Renal pelvis (tissue), 12 donors: ENCODE measurements at places on chromosomes 4 and X. TPM values are rescaled to one million over a fixed set of nuclear protein-coding genes. Genes with fewer than 3 reads are reported as not detected.
A peak's percentile ranks its signal among the peaks of the same experiment; 100 is the strongest.

DNA sequence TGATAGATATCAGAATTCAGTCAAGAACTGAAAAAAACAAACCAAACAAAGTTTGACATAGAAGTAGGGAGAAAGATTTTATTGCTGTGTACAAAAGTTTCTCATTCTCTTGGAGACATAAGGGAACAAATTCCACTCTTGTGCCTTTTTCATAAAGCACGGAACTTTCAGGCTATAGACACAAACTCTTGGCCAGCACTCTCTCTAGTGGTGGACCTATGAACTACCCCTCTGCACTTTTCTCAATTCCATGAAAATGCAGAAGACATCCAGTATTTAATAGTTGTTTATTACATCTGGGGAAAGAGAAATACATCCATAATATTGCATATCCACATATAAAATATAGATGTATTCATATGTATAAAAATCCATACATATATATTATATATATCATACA lies 291.6 kb upstream of the HS3ST1 start:
- no peak for DNase-seq

Gene CHM
- polyA plus RNA-seq, result 22.2 TPM

DNA sequence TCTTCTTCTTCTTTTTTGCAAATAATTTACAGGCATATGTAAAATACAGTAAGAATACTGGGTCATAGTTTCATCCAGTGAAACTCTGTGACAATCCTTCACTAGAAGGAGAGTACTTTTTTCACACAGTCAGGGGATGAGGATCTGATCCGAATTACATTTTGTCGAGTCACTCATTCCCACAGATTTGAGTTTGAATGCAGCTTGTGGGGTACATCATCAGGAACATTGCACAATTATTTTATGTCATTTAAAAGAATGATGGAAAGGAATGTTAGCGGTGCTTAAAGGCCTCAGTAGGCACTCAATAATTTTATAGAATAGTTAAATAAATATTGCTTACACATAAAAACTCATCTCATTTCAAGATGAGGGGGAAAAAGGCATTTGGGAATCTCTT lies 88.6 kb downstream of the CHRNA9 start:
- DNase-seq, result no peak

DNA sequence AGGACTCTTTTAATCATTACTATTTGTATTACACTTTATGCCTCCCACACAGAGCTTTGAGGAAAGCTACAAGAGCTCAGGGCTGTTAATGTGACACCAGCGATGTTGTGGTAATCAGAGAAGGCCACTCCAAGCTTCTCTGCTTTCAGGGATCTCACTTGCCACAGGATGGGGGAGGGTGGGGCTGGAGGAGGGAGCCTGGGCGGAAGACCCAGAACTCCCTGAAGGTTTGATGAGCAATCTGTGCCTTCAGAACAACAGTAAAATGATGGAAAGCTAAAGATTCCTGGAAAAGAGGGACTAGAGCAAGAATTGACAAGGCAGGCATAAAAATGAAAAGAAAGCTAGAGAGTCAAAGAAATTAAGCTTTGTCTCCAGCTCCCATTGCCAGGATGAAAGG lies 75.6 kb downstream of the MAML3 start:
- DNase-seq, result peak; percentile 80

Gene SH3D19
- polyA plus RNA-seq, result 24.7 TPM

Gene NRK
- polyA plus RNA-seq, result 13.9 TPM

GRCh38 chr4:75848891-75849290 lies 53.4 kb downstream of the PPEF2 start:
- no peak for DNase-seq

DNA sequence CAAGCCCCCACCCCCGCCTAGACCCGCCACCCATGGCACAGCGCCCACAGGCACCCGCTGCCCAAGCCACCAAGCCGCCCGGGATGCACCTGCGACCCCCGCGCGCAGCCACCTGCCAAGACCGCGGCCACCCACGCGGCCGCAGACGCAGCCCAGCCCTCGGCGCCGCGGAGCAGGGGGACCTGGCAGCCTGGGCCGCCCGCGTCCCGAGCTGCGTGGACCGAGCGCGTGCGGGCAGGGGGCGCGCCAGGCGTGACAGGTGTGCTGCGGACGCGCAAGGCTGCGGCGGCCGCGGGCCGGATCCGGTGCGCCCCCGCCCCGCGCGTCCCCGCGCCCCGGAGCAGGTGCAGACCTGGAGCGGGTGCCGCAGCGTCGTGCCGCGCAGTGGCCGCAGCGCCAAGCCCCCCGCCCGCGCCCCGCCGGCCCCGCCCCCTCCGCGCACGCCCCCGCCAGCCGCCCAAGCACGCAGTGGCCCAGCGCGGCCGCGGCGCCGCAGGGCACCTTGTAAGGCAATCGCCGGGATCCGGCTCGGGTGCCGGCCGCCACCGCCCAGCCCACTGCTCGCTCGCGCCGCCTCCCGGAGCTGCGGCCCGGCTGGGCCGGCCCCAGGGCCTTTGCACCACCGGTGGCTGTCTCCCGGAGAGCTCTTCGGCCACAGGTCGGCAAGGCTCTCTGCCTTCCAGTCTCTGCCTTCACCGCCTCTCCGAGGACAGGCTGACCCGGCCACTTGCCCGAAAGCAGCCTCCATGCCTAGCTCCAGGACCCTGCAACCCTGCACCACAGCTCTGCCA lies at the start of gene PNCK:
Gene PNCK (minus strand): TSS at position 386 of the 791 bp plus-strand sequence. CDS start 737 bp downstream, outside the sequence.
- DNase-seq, result no peak

- DNase-seq, result no peak
Measured at GRCh38 chrX:20431486-20431885, 164.8 kb upstream of the RPS6KA3 start.

DNA sequence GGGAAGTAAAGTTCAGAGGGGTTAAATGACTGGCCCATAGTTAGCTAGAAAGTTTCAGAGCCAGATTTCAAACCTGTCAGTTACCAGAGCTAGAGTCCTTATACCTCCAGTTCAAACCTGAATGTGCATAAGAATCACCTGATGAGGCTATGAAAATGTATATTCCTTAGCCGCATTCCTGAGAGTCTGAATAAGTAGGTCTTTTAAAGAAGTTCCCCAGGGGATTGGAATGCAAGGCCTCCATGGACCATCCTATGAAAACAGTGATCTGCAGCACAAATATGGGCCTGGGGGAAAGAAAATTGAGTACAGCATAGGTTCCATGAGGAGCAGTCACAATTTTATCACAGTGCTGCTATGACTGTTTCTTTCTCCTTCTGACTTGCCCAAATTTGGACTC lies 263.9 kb upstream of the CXorf66 start:
- DNase-seq, result no peak

Gene MTMR8
- 1.7 TPM for polyA plus RNA-seq

DNA sequence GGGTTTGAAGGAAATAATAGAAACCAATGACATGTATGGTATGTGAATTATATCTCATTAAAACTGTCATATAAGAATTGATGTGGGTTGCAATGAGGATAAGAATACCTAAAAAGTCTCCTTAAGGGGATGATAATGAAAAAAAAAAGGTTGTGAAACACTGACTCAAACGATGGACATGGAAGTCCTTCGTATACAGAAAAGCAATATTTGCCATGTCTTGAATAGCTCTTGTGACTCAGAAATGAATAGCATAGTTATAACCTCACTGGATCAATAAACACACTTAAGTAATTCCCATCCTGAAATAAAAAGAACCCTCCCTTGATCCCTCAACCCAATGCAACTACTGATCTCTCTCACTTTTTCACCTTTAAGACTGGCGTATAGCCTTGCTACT lies 89.7 kb downstream of the OPHN1 start:
- DNase-seq, result no peak

DNA sequence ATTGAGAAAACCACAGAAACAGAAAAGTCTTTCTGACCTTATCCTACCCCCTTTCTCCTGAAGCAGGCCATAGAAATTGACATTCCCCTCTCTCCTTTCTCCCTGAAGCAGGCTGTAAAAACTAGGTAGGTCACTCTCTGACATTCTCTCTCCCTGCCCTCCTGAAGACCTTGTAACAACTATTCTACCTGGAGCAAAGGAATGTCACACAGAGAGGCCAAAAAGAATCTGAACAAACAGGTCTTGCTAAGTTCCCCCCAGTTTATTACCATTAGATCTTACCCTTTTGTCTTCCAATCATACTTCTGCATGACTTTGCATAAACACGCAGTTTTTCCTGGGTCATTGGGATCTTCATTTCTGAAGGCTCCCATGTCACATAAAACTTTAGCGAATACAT lies 198.3 kb upstream of the GYPA start:
- peak; percentile 14 for DNase-seq

Gene GPR82
- 0.10 TPM for polyA plus RNA-seq

GRCh38 chr4:142917678-142918077 lies 71.6 kb upstream of the INPP4B start:
- DNase-seq, result no peak

- DNase-seq, result peak; percentile 10
Measured at GRCh38 chrX:51614353-51615012, 4.2 kb downstream of the CENPVL3 start.

Gene TNMD
- 2.5 TPM for polyA plus RNA-seq

Gene RPS6KA6
- 18.1 TPM for polyA plus RNA-seq

GRCh38 chrX:101708163-101708562 lies 48.5 kb upstream of the ARMCX2 start:
- DNase-seq, result peak; percentile 16

DNA sequence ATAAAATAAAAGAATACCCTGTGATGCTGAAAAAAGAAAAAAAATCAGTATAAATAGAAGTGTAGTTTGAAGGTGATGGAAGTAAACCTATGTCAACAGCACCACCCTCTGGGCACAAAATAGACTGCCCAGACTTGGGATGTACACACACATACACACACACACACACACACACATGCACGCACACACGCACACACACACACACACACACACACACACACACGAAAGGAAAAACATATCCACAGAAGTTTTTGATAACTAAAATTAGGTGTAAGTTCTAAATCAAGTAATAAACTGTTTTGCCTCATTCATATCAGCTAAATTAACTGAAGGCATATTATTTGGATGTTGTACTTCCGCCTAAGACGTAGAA lies 40.5 kb downstream of the ANXA5 start:
- DNase-seq, result peak; percentile 43

Gene GLRA2
- 0.34 TPM for polyA plus RNA-seq

Gene ADH7
- polyA plus RNA-seq, result not detected

DNA sequence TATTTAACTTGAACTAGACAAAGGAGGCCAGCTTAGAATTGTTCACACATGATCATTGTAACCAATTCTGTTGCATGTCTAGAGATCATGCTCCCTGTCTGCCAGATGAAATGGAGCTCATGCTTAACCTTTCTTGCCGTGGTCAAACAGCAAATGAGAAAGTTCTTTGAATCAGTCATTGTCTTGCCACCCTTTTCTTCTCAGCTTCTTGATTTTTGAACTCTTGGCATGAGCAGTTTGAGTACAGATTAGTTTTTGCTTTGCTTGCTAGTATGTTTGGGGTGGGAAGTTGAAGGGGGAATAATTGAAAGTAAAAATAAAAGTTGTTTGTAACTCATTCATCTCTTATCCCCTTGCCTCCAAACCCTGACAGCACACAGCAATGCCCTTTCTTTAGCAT lies 4.7 kb downstream of the MTM1 start:
- no peak for DNase-seq

- no peak for DNase-seq
Measured at GRCh38 chr4:125838202-125838601, 523.4 kb downstream of the FAT4 start.

DNA sequence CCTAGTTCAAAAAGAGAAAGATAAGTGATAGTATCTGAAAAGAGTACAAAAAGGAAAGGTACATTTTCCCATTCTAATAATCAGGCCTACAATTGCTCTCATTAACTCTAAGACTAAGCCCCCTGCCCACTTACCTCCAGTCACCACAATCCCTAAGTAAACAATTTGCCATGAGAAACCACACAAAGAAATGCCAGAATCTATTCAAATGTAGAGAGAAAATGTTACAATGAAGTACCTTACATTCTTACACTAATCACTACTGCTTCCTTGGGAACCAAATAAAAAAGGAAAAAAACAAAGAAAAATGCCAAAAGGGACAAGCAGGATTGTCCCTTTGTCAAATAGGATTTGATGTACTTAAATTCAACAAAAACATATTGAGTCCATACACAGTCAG lies 188.2 kb upstream of the NRK start:
- no peak for DNase-seq

Gene TCP11X2
- polyA plus RNA-seq, result 0.97 TPM

Gene TEX13D
- not detected for polyA plus RNA-seq

DNA sequence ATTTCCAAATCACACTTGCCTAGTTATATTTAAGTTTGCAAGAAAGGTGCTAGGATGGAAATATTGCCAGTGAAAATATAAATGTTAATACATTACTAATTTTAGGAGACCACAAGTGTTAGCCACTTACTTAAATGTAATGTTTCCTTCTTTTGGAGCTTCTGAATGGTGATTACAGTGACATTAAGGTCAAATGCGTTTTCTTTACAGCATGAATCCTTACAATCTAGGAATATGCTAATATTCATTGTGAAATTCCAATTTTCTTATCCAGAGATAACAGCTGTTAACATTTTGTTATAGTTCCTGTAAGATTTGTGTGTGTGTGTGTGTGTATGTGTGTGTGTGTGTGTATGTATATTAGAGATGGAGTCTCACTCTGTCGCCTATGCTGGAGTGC lies 70.2 kb upstream of the NUDT6 start:
- DNase-seq, result no peak

GRCh38 chrX:21374994-21375707 lies 933 bp downstream of the CNKSR2 start:
- no peak for DNase-seq

GRCh38 chr4:169249214-169249973 lies 21.4 kb downstream of the SH3RF1 start:
- DNase-seq, result no peak

Gene LANCL3
- 0.09 TPM for polyA plus RNA-seq

Gene ATP2B3
- 0.28 TPM for polyA plus RNA-seq

- no peak for DNase-seq
Measured at GRCh38 chrX:132180929-132181328, 38.3 kb downstream of the RAP2C start.

Gene CCSER1
- 18.8 TPM for polyA plus RNA-seq

- no peak for DNase-seq
Measured at GRCh38 chrX:130216320-130216719, 44.6 kb downstream of the RAB33A start.

DNA sequence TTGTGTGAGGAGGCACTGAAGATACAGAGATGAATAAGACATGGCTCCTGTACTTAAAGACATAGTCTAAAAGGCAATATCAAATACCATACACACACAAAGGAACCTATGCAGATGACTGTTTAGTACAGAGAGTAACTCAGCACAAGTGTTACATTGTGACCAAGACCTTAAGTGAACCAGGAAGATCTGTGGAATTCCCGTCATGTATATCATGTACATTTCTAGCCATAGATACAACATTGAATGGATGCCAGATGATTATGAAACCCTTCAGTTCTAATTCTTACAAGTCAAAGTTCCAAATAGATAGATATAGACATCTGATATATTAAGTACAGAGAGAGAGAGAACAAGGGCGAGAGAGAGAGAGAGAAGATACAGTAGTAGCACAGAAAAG lies 73.2 kb downstream of the PAK3 start:
- DNase-seq, result no peak

- DNase-seq, result peak; percentile 40
Measured at GRCh38 chr4:10120943-10121567, 4.5 kb upstream of the WDR1 start.

Gene SPIN3
- 26.7 TPM for polyA plus RNA-seq

DNA sequence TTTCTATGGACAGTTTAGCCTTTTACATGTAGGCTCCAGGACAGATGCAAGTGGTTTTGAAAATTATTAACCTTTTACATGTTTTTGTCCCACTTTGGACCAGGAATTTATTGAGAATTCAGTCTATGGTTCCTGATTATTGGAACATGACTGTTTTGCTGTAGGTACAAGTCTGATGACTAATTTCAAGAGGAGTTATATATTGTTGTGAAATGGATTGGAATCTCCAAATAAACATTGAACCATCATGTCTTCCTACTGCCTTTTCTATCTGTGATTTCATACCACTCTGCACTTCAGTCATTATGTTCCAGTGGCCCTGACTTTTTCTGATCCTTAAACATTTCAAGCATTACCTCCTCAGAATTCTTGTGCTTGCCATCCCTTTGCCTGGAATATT lies 35.9 kb downstream of the TBC1D19 start:
- no peak for DNase-seq
